ENCODE measurements at places on chromosomes 7 and 10.

DNA sequence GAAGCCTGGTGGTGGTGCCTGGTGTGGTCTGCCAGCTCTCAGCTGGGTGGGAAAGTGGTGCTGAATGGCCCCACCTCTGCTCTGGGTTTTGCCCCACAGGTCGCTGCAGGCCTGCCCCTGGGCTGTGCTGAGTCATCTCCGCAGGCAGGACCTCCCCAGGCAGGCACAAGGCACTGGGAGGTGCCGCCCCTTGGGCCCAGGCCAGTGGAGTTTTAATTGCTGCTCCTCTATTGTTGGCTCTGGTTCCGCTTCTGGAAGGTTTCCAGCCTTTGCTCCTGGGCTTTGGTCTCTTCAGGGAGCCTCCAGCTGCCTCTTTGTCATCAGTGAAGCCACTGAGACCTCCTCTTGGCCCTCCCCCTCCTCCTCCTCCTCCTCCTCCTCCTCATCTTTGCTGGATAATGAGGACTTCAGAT, 180.3 kb upstream of the GRB10 start:
- DNase-seq: peak; percentile 44

GRCh38 chr7:34762764-34763163, 104.7 kb downstream of the NPSR1 start:
- DNase-seq: no peak

DNA sequence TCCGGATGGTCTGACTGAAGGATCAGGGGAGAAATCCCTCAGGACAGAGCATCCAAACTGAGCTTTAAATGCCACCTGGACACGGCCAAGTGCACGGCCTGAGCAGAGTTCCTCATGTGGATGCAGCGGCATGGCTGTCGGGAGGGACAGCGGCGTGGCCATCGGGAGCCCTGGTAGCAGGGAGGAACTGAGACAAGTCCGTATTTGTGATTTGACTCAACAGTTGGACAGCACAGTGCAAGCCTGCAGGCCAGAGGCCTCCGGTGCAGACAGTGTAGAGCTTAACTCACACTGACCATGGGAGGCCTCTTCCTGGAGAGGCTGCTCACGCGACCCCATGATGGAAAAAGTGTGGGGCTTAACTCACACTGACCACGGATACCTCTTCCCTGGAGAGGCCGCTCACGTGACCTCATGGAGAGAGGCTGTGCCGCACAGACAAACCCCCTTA, 207.4 kb downstream of the DIP2C start:
- no peak for DNase-seq

DNA sequence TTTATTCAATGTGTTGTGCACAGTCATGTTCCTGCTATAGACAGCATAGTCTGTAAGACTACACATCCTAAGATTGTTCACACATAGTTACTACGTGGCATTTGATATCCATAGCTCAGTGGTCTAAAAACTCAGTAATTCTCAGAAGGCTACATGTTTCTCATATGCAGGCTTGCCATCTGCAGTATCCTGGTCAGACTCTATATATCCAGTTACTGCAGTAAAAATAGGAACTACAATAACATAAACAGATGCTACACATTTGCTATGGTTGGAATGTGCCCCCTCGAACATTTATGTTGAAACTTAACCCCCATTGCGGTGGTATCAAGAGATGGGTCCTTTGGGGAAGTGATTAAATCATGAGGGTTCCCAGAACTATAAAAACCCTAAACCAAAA, 1377.8 kb upstream of the LRRTM3 start:
- no peak for DNase-seq

GRCh38 chr10:112811741-112812551, 138.1 kb upstream of the TCF7L2 start:
- DNase-seq: peak; percentile 99

DNA sequence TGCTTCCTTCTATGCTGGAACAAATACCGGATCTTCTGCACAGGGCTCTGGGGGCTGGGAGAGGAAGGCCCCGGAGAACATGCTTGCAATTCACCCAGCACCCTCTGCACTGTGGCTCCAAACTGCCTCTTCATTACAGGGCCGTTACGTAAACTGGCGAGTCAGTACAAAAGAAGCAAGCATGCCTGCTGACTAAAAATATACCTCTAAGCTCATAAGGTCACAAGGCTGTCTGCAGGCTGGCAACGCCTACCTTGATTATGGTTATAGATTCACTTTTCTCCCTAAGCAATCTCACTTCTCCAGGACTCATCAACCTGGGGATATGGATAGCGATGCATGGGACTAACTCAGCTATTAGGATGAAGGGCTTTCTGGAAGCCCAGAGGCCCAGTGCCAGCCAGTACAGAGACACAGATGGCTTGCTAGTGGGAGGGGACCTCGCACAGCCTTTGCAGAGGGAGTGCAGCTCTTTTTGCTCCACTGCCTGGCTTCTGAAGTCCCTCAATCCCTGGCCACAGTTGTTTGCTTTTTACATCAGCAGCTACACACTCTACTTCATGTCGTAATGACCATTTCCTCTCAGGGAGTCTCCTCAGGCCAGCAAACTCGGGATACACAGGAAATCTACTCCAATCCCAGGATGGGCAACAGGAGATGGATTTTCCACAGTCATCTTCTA, 96.1 kb downstream of the SH3PXD2A start:
- DNase-seq: peak; percentile 86

GRCh38 chr7:28142650-28143049, 37.9 kb downstream of the JAZF1 start:
- no peak for DNase-seq

DNA sequence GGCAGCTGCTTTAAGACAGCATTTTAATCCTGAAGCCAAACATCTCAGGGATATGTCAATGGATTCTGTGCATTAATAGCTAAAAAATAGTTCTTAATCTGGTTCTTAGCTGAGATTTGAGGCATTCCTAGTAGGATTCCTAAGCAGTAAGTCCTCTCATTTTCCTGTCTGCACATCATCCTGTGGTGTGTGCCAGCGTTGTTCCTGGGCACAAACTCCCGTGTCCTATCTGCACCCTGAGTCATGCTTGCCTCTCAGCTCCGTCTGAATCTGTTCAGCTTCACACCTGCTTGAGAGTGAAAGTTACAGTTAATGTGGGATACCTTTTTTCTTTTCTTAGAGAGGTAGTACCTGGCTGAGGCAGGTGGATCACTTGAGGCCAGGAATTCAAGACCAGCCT, 19.5 kb downstream of the BAG3 start:
- peak; percentile 66 for DNase-seq

DNA sequence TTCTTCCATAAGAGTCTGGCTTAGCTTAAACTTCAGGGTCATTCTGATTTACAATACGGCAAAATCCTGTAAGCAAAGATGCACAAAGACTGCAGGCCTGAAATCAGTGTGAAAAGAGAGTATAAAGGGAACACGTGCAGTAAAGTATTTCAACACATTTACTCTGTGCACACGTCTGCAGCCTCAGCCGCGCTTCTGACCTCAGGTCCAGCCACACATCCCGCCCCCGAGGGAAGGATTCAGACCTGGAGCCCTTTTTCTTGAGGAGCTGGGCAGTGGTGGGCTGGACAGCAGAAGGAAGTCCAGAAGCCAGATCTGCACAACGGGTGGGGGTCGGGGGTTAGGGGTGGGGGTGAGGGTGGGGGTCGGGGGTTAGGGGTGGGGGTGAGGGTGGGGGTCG, 58.9 kb upstream of the FAM20C start:
- no peak for DNase-seq

DNA sequence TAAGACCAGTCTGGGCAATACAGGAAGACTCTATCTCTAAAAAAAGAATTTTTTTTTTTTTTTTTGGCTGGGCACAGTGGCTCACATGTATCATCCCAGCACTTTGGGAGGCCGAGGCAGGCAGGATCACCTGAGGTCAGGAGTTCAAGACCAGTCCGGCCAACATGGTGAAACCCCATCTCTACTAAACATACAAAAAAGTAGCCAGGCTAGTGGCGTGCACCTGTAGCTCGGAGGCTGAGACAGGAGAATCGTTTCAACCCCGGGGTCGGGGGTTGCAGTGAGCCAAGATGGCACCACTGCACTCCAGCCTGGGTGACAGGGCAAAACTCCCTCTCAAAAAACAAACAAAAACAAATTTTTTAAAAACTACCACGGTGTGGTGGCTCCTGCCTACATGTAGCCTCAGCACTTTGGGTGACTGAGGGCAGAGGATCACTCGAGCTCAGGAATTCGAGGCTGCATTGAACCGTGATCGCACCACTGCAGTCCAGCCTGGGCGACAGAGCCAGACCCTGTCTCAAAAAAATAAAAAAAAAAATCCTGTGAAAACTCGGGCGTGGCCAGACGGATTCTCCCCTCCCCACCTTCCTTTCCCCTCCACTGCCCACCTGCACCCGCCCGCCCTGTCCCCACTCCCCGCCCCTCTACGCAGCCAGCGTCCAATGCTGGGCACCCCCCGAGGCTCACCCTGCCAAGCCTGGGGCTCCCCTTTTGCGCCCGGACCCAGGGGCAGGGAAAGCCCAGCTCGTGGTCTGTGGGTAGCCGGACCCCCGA, 745 bp upstream of the ORAI2 start:
- no peak for DNase-seq

DNA sequence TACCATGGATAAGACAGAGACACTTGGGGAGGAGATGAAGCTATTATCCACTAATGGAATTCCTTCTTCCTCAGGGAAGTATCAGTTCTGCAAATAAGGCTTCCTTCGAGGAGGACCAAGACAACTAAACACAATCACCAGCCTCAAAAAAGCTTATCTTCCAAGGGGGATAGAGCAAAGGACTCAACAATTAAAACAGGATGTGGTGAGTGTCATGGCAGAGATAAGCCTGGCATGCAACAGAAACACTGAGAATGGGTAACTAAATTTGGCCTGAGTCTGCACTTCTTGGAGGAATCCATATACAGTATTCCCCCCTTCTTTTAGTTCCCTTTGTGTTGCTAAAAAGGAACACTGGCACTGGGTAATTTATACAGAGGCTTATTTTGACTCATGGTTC, 1285.2 kb downstream of the GATA3 start:
- no peak for DNase-seq

DNA sequence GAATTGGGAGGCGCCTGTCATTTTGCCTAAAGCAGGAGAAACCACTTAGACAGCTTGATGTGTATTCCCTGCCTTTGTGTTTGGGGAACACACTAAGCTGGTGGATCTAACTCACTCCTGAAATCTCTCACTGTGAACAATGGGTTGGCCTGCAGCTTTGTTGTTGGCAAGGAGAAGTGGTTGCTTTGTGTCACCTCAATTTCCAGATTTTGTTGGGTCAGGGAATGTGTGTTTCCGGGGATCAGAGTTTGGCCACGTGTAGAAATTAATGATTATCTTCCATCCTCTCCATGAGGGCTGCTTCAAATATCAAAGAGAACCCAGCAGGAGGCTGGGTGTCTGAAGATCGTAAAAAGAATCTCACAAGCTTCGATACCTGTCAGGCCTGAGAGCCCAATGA, 27.8 kb downstream of the A1CF start:
- no peak for DNase-seq

DNA sequence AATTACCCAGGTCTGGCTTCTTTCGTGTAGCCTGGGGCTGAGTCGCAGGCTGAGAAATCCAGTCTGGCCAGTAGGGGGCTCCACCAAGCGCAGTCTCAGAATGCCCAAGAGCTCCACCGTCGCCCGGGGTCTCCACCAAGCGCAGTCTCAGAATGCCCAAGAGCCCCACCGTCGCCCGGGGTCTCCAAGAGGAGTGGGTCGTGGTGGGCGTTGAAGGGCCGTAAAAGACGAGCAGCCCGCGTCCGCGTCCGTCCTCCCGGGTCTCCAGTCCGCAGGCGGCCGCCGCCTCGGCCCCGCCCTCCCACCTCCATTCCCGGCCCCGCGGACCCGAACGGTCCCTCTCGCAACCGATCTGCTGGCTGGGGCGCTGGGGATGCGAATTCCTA, 892 bp upstream of the ZYX start:
- peak; percentile 68 for DNase-seq

DNA sequence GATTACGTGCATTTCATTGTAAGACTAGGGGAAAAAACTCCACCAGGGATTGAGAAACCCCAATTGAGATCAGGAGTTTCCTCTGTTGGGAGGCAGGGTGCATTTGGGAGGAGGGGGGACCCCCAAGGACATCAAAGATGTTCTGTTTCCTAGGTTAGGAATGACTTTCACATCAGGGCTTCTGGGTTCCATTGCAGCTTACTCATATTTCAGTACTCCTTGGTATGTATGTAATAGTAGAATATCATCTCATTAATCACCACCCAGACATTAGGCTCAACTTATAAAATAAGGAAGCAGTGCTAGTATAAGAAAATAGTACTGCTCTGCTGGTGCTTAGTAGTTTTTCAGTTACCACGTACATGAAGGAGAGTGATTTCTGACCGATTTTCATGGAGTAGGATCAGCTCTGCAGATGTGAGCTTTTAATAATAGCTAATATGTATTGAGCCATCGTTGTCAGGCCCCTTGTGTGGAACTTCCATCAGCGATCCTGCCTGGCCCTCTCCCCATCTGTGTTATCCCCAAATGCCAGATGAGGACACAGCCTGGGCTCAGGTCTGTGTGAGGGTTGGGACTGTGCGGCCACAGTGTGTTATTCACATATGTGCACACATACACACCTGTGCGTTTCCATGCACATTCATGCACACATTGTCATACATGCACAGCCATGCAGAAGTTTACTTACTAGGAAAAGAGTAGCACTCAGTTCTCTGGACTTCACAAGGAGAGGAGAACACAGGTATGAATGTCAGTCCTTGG, 23.5 kb downstream of the UPP1 start:
- DNase-seq: peak; percentile 60

DNA sequence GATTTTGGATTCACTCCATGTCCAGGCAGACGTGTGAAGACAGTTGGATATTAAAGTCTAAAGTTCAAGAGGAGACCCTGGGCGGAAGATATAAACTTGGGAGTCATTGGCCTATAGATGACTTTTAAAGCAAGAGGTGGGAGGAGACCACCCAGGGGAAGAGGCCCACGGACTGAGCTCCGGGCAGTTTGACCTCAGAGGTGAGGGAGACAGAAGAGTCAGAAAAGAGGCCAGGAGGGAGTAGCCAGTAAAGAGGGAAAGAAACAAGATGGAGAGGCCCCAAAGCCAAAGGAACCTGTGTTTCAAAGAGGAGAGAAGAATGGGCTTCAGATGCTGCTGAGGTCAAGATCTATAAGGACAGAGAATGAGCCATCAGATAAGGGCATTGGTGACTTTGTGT, 11.4 kb downstream of the CARD11 start:
- no peak for DNase-seq

DNA sequence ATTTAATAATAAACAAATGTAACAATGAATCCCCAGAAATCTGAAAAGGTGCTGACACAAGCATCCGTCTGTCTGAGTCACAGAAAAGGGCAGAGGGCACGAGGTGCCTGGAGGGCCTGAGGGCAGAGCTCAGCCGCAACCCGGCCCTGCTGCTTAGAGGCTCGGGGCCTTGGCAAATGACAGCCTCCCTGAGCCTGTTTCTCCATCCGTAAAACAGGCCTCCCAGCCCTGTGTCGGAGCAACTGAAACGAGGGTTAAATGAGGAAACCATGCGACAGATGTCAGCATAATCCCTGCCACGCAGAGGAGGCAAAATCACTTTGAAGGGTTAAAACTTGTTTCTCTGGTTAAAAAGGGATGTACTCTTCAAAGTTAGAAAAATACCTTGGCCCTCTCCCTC, 24.9 kb downstream of the NUDT1 start:
- peak; percentile 71 for DNase-seq

DNA sequence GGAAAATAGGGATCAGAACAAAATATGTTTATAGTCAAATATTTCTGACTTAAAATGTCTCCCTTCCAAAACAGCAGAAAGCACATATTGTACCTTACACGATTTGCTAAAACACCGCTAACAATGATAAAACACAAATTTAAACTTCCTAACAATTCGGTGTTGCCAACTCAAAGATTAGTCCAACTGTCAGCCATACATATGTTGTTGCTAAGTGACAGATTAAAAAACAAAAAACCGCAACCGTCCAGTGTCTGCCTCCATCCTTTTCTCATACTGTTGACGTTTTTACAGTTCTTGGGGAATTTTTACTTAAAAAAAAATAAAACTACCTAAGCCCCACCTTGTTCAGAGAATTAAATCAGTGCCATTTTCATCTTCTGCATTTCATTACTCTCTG, 118.0 kb downstream of the RAB11FIP2 start:
- no peak for DNase-seq
